ENCODE measurements at places on chromosomes 5 and 9.

GRCh38 chr5:2493356-2493755 lies 258.1 kb downstream of the IRX2 start:
- no peak for DNase-seq

- no peak for DNase-seq
Measured at GRCh38 chr9:89701221-89701798, 96.5 kb downstream of the GADD45G start.

DNA sequence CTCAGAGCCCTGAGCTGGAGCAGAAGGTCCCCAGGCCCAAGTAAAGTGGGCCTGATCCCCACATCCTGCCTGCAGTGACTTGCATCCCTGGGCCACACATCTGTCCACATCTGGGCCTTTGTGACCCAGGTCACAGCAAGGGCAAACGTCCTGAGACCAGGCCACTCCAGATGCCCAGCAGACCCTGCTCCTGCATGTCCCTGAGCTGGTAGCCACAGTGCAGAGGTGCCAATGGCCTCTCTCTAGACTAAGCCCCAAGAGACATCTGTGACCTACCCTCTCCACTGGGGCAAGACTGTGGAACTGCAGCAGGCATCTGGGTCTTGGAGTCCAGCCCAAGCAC lies 2.5 kb downstream of the FLT4 start:
- no peak for DNase-seq

DNA sequence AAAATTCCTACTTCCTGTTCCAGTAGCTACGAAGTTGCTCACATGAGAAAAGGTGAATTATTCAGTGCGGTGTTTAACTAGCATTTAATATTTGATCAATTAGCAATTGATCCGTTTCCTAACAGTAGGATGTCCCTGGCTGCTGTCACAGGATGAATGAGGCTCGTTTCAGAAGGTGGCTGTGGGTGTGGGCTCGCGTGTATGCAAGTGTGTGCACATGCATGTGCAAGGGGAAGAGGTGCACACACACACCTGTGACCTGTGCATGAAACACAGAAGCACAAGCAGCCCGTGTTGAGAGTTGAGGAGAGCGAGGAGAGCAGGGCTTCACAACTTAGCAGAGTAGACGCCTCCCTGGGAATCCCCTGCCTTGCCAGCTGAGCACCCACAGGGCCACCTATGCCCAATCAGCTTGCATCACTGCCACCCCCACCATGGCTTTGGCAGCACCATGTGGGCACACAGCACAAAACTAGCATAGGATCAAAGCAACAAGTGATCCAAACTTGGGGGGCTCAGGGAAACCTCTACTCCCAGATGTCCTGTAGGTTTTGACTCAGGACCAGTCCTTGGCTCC lies 107.2 kb downstream of the C5orf15 start:
- no peak for DNase-seq

- DNase-seq: no peak
Measured at GRCh38 chr5:137752905-137753690, 1.1 kb downstream of the HNRNPA0 start.

DNA sequence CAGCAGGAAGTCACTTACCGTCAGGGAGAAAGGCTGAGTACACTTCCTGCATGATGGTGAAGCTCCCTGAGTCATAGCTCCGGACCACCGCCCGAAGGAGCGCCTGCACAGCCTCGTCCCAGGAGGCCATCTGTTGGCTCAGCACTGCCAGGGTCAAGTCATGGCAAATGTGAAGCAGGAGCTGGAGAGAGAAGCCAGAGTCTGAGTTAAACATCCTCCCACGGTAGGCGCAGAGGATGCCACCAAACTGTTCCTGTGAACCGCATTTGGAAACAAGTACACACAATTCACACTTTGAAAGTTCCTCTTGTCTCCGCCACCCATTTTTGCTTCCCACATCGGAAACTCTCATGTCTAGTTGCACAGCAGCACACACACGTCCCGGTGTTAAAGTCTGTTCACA lies 33.9 kb downstream of the CNOT8 start:
- no peak for DNase-seq

DNA sequence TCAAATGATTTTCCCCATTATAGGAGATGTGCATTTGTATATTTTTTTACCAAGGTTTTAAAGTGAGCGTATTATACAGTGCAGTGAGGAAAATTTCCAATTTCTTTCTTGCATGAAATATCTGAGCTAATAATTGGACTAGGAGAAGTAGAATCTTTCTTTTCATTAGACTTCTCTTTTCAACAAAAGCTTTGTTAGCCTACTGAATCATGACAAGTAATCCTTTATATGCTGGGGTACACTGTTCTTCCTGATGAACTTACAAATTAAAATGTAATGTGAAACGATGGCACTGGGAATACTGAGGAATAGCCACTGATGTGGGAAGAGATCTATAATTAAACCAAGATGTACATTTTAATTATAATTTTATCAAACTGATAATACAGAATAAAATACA lies 829.6 kb downstream of the PTPRD start:
- DNase-seq: no peak

- DNase-seq: no peak
Measured at GRCh38 chr5:164071671-164072070, 566.3 kb downstream of the MAT2B start.

DNA sequence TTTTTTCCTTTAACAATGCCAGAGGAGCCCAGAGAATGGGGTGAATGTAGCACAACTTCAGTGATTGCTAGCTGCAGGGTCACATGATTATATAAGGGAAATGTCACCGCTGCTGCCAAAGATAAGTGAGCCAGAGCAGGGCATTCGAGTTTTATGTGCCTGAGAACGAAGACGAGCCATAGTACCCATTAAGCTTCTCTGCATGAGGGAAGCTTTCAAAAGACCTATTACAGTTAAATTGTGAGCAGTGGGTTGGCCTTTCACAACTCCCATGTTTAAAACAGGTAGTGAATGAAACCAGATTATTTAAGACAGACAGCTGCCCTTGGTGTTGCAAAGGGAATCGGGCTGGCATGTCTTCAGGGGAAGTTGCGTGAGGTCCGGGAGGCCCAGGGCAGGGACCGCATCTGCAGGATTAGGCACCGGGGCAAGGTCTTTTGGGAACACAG lies 82.4 kb upstream of the TNFAIP8 start:
- DNase-seq: no peak

DNA sequence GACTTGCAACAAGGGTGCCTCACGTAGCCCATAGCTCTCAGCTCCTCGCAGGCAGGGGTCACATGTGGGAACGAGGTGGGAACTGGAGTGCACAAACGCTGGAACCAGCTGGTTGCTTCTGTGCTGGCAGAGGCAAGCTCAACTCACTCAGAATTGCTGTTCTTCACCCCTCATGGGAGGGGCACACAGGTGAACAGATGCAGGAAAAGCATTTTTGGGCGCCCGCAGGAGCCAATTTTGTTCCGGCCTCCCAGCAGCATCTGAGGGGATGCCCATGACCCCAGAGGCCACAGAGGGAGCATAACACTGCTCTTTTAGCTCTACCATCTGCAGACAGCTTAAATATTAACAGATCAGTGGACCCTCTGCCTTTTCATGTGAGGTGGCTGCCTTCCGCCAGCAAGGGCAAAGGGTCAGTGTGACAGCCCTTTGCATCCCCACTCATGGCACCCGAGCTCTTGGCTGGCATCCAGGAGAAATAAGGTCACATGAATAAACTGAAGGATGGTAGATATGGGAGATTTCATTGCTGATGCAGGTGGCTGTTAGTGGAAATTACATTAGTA lies 196.2 kb downstream of the SLCO4C1 start:
- DNase-seq: no peak

- DNase-seq: peak; percentile 37
Measured at GRCh38 chr9:94443032-94443722, 111.7 kb upstream of the PCAT7 start.

DNA sequence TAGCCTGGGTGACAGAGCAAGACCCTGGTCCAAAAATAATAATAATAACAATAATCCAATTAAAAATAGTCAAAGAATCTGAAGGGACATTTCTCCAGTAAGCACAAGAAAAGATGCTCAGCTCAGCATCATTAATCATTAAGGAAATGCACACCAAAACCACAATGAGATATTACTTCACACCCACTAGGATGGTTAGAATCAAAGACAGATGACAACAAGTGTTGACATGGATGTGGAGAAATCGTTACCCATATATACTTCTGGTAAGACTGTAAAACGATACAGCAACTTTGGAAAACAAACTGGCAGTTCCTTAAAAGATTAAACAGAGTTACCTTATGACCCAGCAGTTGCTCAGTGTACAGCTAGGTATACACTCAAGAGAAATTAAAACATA lies 5.3 kb upstream of the FANCG start:
- no peak for DNase-seq

Measured in NCI-H1105 (cell line).